ENCODE measurements at places on chromosomes 11 and 22. TPM values are rescaled to one million over a fixed set of nuclear protein-coding genes. Genes with fewer than 3 reads are reported as not detected.

DNA sequence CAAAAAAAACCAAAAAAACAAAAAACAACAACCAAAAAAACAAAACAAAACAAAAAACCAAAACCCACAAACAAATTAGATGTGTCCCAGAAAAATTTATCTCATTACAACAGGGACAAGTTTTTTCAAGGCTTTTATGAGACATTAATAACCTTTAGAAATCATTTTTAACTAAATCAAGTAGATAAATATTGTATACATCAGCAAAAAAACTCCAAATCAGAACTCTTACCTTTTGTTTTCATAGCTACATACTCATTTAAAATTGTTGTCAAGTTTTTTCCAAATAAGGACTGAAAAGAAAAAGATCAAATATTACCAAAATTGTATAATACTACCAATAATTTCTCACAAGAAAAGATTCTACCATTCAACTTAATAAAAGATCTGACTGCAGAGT is 28.7 kb downstream of the NPAT start:
- DNase-seq: no peak

- DNase-seq: no peak
Measured at GRCh38 chr11:1230121-1230455, 7.2 kb downstream of the MUC5B start.

DNA sequence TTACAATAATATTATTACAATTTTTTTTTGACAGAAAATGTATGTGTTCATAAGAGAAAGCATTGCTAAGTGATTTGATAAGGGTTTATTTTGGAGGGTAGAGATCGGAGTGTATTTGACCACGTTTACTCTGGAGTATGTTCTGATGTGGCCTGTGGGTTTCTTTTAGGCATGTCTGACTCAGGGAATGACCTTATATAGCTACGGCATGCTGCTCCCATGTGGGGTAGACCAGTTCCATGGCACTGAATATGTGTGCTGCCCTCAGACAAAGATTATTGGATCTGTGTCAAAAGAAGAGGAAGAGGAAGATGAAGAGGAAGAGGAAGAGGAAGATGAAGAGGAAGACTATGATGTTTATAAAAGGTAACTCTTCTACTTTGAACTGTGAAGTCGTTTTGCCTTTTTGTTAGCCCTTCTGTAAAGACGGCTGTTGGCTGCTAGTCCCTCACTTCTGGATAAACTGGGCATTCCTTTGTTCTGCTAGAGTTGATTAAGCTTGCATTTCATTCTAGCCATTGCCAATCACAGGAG is 38.1 kb upstream of the ST14 start:
- DNase-seq: no peak

DNA sequence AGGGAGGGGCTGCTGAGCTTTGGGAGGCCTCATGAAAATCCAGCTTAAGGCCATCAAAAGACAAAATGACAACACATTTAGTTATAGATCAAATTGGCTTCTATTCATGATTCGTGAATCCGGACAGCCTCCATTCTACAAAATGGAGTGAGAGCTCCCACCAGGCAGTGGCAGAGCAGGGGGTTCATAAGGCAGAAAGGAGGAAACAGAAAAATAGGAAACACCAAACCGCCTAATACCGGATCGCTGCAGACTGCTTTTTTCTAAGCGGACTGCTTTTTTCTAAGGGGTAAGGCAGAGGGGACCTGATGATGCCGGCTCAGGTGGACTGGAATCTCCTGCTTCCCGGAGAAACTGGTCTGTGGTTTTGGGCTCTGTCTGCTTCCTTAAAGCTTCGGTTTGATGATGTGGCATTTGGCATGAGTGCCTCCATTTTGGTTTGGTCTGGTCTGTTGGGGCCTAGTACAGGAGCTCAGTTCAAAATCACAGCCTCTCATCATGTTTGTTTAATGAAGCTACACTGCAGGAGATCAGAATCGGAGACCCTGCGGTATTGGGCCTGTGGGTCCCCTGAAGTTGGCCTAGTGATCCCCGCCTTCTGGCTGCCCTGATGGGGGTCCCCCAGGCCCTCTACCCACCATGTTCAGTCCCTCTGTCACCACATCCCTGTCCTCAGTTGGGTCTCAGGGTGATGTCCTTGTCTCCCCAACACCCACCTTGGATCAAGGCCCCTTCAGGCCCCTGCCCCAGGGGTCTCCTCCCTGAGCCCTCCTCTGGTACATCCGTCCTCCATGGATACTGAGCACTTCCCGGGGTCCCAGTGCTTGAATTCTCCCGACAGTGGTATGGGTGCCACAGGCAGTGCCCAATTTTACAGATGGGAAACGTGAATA is 1.2 kb downstream of the ALDH3B1 start:
- no peak for DNase-seq

- DNase-seq: no peak
Measured at GRCh38 chr11:13076961-13077360, 67.8 kb downstream of the RASSF10 start.

DNA sequence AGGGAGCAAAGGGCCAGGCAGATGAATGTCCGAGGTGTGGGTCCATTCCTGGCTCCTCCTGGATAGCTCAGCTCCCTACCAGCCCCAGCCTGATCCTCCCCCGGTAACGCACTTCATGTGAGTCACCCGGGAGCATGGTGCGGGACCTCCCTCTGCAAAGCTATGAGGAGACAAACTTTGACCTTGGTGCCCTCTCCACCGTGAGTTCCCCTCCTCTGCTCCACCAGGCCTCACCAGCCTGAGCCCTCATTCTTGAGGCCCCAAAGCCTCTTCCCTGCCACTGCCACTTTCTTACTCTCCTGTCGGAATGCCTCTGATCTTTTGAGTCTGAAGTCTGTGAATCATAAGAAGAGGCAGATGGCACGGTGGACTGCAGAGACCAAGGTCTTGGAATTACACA is 37.4 kb upstream of the CD82 start:
- DNase-seq: no peak

- DNase-seq: no peak
Measured at GRCh38 chr22:45381348-45381747, 32.1 kb downstream of the SMC1B start.

GRCh38 chr11:43790444-43790794 is 90.2 kb upstream of the ALKBH3 start:
- no peak for DNase-seq

MRGPRX3 gene
- polyA plus RNA-seq: not detected

PGA4 gene
- polyA plus RNA-seq: 2.0 TPM

CD248 gene
- polyA plus RNA-seq: 4.6 TPM

Data from H1 (cell line).